ENCODE measurements at places on chromosomes 4 and X.

GRCh38 chr4:89100853-89101252 lies 10.5 kb upstream of the TIGD2 start:
- no peak for DNase-seq

- DNase-seq: no peak
Observed at GRCh38 chr4:144968606-144969005, 129.4 kb downstream of the ANAPC10 start.

GRCh38 chr4:156633847-156634246 lies 337.8 kb downstream of the PDGFC start:
- DNase-seq: no peak

- no peak for DNase-seq
Observed at GRCh38 chr4:184313702-184314659, 96.3 kb upstream of the ENPP6 start.

DNA sequence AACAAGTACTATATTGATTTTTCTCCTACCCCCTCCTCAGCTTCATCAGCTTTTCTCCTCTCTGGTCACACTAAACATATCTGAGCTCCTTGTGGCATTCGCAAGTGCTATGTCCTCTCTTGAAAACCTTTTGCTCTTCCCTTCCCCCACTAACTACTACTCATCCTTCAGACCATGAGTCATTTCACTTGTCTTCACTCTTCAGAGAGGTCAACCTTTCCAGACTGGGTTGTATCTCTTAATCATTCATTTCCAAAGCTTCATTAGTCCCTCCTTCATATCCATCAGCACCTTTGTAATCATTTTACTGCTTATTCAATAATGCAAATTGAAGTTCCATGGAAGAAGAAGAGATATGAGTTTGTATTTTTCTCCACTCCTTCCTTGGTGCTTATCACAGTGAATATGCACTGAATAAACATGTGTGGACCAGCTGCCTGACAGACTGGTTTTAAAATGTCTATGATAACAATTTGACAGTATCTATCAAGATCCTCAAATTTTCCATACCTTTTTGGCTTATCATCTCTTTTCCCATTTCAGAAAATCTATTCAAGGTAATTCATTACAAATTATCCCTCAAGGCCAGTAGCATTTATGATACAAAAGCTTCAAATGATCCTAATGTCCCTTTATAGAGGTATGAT lies 28.4 kb downstream of the DDX60L start:
- DNase-seq: no peak

- no peak for DNase-seq
Observed at GRCh38 chr4:42617030-42617429, 39.9 kb downstream of the ATP8A1 start.

- no peak for DNase-seq
Observed at GRCh38 chrX:147917700-147918695, 6.3 kb downstream of the FMR1 start.

DNA sequence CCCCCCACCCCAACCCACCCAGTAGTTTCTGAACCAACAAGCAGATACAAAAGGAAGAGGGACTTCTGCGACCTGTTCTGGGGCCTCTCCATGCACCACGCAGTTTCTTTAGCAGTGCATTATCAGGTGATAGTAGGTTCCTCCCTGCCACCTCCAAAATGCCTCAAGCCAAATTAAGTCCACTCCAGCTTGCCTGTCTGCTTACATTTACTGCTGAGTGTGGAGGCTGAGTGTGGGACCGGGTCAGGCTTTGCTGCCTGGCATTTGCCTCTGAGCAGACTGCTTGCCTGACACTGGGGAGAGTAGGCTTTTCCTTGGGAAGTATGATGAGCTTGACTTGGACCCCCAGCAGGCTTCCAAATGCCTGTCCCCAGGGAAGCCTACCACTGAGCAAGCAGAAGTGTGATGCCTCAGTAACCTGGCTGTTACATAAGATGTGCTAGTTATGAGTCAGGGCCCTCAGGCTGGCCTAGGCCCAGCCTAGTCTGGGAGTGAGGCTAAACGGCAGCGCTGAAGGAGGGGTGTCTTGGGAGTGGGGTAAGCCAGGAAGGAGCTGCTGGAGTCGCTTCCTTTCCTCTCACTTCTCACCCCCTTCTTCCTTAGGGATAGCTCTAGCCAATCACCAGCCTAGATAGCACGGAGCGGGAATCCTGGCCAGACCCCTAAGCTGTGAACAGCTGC lies 9.0 kb downstream of the TSC22D3 start:
- no peak for DNase-seq

GRCh38 chr4:73345399-73345975 lies 58.6 kb upstream of the ALB start:
- no peak for DNase-seq

DNA sequence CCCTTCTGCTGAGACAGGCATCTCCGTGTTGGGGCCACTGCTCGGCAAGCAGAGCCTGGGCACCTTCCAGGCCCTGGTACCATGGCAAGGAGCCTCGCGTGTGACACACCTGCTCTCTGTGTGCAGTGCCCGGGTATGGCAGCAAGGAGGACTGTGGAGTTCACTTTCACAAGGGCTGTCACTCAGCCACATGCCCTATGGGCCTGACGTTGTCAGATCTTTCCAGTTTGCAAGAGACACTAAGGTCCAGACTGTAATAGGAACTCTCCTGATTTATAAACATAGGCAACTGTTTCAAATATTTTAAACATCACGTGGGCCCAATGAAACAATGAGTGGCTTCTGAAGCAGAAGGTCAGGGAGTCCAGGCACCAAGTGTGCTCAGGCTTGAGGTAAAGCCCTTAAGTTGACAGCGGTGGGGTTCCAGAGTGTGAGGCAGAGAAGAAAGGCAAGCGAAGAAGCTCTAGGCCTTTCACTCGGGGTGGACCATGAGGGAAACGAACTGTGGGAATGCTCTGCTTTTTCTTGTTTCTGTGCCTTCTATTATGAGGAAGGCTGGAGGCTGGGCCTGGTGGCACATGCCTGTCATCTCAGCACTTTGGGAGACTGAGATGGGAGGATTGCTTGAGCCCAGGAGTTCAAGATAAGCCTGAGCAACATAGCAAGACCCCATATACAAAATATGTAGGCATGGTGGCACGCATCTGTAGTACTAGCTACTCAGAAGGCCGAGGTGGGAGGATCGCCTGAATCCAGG lies 108.6 kb upstream of the TRIM2 start:
- DNase-seq: no peak

GRCh38 chr4:101682946-101683345 lies 107.6 kb upstream of the BANK1 start:
- DNase-seq: peak; percentile 6

DNA sequence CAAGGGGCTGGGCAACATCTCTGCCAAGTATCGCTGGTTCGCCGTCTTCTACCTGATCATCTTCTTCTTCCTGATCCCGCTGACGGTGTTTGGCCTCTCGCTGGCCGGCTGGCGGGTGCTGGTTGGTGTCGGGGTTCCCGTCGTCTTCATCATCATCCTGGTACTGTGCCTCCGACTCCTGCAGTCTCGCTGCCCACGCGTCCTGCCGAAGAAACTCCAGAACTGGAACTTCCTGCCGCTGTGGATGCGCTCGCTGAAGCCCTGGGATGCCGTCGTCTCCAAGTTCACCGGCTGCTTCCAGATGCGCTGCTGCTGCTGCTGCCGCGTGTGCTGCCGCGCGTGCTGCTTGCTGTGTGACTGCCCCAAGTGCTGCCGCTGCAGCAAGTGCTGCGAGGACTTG lies 20.6 kb downstream of the SLC34A2 start:
- DNase-seq: no peak

GRCh38 chrX:115268421-115268820 lies 21.1 kb upstream of the LUZP4 start:
- no peak for DNase-seq

GRCh38 chr4:6390356-6390755 lies 82.1 kb downstream of the PPP2R2C start:
- DNase-seq: peak; percentile 63

DNA sequence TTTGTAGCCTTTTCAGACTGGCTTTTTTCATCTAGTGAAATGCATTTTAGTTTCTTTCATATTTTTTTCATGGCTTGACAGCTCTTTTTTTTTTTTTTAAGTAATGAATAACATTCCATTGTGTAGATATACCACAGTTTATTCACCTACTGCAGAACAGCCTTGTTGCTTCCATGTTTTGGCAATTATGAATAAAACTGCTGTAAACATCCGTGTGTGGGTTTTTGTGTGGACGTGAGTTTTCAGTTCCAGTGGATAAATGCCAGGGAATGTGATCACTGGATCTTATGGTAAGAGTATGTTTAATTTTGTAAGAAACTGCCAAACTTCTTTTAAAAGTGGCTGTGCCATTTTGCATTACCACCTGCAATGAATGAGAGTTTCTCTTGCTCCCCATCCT lies 160.8 kb downstream of the SOWAHB start:
- no peak for DNase-seq

- no peak for DNase-seq
Observed at GRCh38 chr4:40939856-40940255, 190.1 kb downstream of the NSUN7 start.

DNA sequence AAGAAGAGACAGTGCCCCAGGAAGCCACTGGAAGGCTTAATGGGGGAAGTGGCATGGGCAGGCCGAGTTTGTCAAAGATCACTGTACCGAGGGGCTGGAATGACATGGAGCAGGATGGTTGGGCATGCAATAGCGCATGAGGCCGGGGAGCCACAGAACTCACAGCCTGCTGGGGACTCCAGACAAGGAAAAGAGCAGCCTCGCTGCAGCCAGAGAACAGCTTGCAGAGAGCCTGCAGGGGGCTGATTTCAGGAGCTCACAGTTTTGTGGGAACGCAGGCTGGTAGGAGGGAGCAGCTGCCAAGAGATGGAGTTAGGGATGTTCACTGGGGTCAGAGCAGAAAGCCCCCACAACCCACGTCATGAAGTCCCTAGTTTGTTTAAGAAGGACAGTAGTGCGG lies 45.4 kb downstream of the STOX2 start:
- DNase-seq: no peak

- no peak for DNase-seq
Observed at GRCh38 chr4:45554423-45554822, 569.4 kb downstream of the GABRG1 start.

- no peak for DNase-seq
Observed at GRCh38 chrX:67734111-67734753, 190.4 kb downstream of the AR start.

DNA sequence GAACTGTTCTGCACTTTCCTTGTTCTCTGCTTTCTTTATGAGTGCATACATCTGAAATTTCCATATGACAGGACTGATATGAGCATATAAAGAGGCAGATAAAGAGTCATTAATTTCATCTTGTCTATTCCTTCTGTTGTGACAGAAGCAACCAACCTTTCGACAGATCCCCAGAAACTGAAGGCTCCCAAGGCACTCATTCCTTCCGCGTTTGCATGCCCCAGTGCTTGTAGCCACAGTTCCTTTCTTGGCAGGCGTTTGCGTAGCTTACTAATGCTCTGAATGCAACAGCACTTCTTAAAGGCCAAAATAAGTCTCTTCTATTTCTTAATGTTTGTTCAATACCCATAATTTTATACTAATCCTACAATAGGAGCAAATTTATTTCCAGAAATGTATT lies 94.0 kb upstream of the TBL1X start:
- no peak for DNase-seq

DNA sequence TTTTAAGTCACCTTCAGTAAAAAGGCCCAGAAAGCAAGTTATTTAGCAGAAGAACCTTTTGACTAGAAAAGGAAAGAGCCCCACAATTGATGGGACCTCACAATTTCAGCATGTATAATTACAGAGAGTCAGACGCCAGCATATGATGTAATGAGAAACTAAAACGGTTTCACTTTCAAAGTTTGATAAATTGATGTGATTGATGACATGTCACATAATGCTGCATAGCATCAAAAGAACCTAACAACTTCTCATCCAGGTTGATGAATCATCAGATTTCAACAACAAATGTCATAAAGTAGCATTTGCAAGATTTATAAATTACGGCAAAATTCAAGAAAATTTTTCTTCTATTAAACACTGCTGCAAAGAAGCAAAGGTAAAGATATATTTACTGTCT lies 3.9 kb upstream of the GAR1 start:
- no peak for DNase-seq

DNA sequence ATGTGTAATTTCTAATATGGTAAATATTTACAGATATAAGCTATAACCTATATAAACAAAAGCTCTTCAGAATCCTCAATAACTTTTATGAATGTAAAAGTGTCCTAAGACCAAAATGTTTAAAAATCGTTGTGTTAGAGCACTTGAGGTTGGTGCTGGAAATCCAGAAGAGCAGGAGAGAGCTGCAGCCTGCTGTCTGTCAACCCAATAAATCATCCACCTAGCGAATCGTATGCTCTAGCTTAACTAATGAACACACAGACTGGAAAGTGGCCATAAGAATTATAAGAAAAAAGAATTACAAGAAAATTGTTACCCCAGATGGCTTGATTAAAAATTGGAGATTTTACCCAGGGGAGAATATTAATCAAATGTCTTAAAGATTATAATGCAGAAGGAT lies 17.0 kb downstream of the CFAP97 start:
- DNase-seq: no peak

- no peak for DNase-seq
Observed at GRCh38 chr4:116401293-116401692, 684.1 kb downstream of the TRAM1L1 start.

DNA sequence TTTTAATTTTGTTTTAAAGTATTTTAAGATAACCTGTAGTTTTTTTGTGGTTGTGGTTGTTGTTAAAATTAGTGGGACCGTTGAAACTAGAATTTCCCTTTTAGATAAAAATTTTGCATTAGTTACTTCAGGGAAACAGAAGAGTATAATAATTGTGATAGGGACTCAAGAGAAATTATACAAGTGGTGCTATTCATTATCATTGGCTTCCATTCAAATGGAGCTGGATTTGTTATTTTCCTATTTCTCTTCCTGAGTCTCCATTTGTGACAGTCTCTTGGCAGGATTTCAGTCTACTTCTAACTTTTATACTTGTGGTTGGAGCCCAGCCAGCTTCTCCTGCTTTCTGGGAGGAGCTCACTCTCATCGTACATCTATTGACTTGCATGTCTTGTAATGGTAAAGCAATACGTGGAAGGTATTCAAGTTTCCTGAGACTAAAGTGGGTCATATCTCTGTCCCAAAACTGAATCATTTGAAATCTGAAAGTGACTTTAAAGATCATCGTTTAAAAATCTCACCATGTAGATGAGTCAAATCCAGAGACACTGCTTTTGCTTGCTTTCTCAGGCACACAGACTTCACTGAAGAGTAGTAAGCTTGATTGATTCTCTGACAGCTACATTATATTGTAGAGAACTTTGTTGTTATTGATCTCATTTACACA lies 155.8 kb downstream of the RPA4 start:
- no peak for DNase-seq

- DNase-seq: no peak
Observed at GRCh38 chr4:145093638-145094037, 4.4 kb downstream of the ANAPC10 start.

GRCh38 chr4:105620640-105621323 lies 68.4 kb downstream of the ARHGEF38 start:
- no peak for DNase-seq

- peak; percentile 12 for DNase-seq
Observed at GRCh38 chr4:117577686-117578311, 456.5 kb upstream of the NDST3 start.

GRCh38 chrX:123256378-123256777 lies 72.3 kb downstream of the GRIA3 start:
- DNase-seq: no peak

- DNase-seq: no peak
Observed at GRCh38 chrX:2423282-2423681, 77.5 kb downstream of the DHRSX start.

- DNase-seq: no peak
Observed at GRCh38 chrX:147953976-147954375, 27.2 kb upstream of the FMR1NB start.

Measured in retina (tissue), 1 donor.